ENCODE measurements at places on chromosomes 7 and 10.

- no peak for DNase-seq
Observed at GRCh38 chr7:44210107-44210506, 9.3 kb downstream of the YKT6 start.

DNA sequence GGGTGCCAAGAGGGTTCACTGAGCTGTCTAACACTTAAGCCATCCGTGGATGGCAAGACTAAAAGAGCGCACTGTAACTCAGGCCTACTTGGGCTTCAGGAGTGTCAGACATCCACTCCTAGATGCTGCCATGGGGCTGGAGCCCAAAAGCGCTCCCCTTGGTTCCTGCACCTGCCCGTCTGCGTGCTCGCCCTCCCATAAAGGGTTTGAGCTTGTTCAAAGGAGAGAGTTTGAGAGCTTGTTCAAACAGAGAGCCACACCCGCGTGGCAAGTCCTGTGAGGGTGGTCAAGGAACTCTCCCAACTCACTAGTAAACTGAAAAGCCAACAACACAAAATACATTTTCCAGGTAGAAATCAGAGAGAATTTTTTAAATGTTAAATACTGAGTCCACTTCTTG lies 256.7 kb downstream of the SEMA3A start:
- no peak for DNase-seq

GRCh38 chr7:100247152-100247757 lies 27.5 kb downstream of the PVRIG start:
- DNase-seq, result peak; percentile 65

- DNase-seq, result no peak
Observed at GRCh38 chr7:32658034-32658433, 162.7 kb downstream of the AVL9 start.

- no peak for DNase-seq
Observed at GRCh38 chr10:71084818-71085126, 127.6 kb upstream of the UNC5B start.

DNA sequence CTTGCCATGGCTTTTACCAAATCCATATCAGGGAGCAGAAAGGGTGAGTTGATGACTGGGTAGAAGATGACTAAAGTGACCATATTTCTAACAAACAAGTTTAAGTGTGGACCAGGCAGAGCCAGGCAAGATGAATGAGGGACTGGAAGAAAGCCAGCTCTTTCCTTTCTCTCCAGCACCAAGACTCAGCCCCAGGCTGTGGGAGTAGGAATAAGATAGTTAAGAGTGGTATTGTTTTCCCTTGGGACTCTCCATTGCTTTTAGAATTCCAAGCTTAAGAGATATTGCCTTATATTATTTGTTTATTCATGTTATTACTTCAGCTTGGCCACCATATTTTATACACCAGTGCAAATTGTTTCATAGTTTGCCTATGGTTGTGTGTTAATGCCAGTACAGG lies 28.8 kb upstream of the TSPAN33 start:
- no peak for DNase-seq

DNA sequence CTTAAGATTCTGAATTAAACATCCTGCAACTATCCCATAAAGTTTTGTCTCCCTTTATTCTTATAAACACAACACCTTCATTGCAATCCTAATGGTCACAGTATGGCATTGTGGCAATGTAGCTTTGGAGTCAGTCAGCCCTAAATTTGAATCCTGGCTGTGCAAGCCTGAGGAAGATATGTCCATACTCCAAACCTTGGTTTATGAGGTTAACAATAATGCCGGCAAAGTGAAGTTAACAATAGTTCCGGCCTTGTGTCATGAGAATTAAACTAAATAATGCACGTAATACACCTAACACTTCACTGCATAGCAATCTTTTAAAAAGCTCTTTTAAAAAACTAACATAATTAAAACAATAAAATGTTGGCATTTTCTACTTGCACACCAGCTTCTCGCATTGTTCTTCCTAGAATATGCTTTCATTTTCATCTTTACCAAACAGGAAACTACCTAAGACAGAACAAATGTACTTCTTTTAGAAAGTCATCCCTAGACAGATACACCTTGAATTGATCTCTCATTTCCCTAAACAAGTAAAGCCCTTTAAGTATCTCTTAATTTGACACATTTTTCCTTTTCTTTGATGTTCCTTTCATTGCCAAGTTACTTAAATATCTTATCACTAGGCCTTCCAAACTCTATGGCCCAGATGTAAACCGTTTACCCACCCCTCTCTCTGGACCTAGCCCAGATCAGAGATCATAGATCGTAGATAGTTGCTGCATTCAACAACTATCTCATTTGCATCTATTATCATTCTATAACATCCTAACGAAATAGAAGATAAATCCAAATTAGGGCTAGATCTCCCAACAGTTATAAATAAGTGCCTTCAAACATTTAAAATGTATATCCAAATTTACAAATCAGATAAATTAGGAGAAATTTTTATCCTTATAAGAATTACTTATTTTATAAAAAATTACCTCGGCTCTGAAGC lies 66.7 kb downstream of the CREB3L2 start:
- no peak for DNase-seq

DNA sequence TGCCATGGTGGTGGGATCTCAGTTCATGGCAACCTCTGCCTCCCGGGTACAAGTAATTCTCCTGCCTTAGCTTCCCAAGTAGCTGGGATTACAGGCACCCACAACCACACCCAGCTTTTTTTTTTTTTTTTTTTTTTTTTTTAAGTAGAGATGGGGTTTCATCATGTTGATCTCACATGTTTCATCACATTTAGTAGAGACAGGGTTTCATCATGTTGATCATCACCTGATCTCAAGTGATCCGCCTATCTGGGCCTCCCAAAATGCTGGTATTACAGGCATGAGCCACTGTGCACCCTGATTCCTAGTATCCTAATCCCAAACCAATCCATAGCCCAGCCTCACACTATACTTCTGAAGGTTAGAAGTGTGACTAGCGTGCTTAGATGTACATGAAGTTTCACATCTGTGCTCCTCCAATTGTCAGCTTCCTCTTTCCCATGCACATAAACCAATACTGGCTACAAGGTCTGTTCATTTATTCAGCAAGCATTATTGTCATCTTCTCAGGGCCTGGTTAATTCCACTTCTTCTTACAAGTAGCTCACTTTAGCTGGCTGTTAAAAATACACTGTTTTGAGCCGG lies 6.8 kb upstream of the NAT16 start:
- DNase-seq, result no peak

DNA sequence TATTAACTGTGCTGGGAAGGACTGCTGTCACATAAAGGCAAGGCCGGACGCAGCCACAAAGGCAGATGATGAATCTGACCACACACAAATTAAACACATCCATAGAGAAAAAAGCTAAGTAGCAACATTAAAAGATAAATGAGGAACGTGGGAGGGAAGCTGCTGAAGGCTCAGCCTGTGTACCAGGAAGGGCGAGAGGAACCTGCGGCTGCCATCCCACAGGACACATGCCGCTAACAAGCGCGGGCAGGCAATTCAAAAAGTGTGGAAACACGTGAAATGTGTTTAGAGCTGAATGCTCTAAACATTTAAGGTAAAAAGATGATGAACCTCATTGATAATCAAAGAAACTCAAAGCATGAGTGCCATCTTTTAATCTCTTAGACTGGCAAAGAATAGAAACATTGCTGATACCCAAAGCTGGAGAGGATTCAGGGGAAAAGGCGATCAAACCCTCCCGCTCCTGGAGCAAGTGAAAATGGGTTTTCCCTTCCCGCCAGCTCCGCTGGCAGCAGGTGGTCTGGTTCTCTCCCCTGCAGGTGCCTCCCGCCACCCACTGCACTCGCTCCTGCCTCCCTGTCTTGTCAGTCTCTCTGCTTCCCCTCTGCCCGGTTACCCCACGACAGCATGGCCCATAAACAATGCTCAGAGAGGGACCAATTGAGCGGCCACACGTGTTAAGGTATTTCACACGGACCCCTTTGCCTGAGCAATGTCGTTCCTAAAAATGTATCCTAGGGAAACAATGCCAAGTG lies 4.2 kb downstream of the STK32C start:
- DNase-seq, result no peak

DNA sequence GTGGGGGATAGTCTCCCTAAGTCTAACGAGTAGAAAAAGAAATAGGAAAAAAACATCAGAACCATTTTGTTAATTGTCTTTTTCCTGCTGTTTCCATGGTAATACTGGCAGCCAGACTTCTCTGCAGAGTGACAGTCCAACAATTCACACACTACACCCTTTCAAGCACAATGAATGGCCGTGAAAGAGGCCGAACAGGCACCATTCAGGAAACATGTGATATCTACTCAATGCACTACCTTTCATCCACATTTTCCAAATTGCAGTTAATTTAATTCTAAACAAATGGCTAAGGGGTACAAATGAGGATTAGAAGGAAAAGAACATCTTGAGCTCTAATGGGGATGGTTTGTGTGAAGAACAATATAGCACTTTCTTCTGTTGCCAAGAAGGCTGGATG lies 358.5 kb upstream of the ANKRD30A start:
- DNase-seq, result no peak

DNA sequence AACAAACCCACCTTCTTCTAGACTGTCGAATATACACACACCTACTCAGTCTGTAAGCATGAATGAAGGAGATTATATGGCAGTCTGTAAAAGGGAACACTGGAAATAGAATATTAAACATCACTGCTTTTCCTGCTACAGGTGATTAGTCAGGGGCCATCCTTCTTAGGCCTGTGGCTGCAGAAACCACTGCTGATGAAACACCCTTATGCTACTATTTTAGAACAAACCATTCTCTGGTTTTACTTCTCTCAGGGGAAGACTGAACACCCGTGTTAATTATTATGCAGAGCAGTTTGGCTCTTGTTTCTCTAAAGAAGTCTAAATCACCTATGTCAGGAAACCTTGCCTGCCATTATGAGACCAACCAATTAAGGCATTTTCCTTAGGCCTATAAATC lies 351.1 kb upstream of the KLF6 start:
- DNase-seq, result no peak

GRCh38 chr7:158008267-158008666 lies 579.4 kb downstream of the PTPRN2 start:
- no peak for DNase-seq

DNA sequence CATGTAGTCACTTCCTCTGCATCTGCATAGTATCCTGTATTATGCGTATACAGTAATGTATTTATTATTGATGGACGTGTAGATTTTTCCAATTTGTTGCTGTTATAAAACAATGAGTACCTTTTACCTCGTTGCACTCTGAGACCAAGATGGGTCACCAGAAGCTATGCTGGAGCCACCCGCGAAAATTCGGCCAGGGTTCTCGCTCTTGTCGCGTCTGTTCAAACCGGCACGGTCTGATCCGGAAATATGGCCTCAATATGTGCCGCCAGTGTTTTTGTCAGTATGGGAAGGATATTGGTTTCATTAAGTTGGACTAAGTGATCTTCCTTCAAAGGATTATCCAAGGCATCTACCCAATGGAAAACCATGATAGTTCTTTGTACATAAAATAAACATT lies 1.0 kb downstream of the PSMC2 start:
- no peak for DNase-seq

GRCh38 chr10:88237896-88238614 lies 345.1 kb downstream of the RNLS start:
- DNase-seq, result no peak

DNA sequence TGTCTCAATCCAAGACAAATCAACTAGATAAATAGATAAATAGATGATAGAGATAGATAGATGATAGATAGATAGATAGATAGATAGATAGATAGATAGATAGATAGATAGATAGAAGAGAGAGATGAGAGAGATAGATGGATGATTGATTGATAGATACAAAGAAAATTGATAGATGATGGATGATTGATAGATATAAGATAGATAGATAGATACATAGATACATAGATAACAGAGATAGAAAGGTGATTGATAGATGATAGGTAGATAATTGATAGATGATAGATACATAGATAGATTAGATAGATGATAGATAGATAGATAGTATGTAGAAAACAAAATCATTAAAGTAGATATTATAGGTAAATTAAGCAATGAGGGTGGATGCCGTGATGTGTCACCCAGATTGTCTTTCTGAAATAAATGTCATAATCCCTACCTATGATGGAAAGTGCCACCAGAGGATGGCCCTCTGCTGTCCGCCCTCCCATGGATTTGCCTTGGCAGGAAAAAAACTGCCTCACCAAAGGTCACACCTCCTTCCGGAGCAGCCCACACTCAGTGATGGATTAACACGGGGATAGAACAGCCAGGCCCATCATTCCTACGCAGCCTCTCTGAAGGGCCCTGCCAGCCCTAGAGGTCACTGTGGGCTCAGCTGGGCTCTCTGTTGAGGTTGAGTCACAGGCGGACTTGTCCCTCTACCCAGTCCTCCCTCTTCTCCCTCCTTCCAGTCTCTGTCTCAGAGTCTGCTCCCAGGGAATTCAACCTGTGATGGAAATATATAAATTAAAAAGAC lies 50.8 kb downstream of the KCNH2 start:
- no peak for DNase-seq

DNA sequence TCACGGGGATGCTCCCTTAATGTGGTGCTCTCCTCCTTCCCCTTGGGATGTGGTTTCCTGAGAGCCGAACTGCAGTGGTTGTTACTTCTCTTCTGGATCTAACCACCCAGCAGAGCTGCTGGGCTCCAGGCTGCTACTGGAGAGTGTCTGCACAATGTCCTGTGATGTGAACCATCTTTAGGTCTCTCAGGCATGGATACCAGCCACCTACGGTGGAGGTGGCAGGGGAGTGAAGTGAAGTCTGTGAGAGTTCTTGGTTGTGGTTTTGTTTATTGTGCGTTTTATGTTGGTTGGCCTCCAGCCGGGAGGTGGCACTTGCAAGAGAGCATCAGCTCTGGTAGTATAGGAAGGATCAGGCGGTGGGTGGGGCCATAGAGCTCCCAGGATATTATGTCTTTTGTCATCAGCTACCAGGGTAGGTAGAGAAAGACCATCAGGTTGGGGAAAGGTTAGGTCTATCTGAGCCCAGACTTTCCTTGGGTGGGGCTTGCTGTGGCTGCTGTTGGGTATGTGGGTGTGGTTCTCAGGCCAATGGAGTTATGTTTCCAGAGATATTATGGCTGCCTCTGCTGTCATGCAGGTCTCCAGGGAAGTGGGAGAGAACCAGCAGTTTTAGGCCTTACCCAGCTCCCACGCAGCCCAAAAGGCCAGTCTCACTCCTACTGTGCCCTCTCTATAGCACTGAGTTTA lies 87.9 kb downstream of the KIF20B start:
- DNase-seq, result no peak

DNA sequence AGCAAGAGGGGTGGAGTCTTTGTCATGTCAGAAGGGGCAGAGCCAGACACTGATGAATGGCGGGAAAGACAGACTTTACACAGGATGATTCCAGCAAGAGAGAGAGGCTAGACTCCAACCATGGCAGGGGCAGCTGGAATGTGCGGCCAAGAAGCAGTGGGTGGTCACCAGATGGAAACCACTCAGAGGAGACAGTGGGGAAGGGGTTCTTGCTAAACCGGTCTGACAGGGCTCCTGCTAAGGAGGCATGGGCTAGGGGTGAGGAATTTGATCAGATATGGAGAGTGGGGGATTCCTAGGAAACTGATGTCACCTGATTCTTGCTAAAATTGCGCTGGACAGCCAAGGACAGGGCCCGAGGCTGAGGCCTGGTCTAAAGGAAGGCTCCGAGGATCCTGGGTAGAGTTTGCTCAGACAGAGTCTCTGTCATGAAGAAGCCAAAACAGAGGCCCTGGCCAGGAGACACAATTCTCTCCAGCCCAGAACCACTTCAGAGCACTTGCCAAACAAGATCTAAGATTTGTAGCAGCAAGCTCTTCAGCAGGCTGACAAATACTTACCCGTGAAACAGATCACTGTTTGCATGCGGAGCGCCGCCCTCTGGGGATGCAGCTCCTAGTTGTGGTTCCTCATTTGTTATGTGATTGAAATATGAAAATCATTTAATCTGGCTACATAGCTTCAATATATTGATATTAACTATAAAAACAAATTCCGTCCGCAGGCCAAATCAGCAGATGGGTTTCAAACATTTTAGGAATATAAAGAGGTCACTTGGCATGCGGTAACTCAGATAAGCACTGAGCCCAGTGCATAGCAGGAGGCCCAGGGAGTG lies 377.0 kb downstream of the TCERG1L start:
- no peak for DNase-seq
